ENCODE measurements at places on chromosomes 7 and 10.

DNA sequence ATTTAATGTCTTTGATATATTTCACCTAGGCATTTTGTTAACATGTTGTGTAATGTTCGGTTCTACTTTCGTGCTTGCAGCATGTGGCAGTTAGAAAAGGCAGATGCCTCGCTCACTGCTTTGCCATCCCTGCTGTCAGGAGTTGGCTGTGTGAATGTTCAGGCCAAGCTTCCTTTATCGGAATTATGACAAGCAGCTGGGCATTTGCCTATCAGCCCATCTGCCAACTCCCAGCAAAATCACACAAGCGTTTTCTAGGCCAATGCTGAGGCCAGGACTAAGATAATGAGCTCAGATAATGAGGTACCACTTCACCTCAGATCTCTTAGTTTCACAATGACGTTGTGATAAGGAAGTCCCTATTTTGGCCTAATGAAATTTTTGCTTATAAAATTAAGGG lies 212.7 kb upstream of the FAM3C start:
- DNase-seq = no peak

DNA sequence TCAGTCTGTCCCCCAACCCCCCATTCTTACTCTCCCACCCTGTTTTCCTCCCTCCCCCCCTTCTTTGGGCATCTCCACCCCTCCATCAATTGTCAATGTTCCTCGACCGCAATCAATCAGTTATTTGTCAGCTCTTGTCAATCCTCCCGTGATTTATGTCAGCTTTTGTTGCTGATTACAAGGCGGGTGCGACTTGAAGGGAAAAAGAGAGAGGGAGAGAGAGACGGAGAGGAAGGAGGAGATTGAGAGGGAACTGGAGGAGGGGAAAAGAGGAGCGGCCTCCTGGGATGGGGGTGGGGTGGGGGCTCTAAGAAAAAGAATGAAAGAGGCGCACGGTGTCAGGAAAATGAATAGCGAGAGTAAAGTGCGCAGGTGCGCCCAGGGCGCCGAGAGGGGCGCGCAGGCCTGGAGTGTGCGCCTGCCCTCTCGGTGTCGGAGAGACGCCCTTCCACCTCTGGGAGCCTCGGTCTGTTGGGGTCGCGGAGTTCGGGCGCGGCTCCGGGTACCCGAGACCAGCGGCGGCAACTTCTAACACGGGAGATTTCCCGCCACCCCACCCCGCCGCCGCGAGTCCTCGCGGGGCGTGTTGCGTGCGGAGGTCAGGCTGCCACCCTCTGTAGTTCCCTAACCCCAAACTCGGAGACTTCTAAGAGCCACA lies 1.1 kb upstream of the ZNF503 start:
- DNase-seq = peak; percentile 25

DNA sequence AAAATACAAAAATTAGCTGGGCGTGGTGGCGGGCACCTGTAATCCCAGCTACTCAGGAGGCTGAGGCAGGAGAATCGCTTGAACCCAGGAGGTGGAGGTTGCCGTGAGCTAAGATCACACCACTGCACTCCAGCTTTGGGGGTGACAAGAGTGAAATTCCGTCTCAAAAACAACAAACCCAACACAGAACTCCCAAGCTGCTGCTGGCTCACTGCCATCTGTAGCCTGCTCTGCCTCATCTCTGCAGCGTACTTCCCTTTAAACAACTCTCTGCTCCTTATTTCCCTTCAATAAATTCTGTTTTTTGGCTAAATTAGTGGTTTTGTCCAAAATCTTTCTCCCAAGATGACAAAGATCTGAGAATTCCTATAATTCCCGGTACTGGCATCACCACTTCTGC lies 189.2 kb upstream of the GALNT17 start:
- no peak for DNase-seq

- DNase-seq = no peak
Observed at GRCh38 chr10:23345861-23346260, 1.3 kb upstream of the C10orf67 start.

- DNase-seq = peak; percentile 36
Observed at GRCh38 chr10:8034466-8035005, 20.0 kb upstream of the GATA3 start.

DNA sequence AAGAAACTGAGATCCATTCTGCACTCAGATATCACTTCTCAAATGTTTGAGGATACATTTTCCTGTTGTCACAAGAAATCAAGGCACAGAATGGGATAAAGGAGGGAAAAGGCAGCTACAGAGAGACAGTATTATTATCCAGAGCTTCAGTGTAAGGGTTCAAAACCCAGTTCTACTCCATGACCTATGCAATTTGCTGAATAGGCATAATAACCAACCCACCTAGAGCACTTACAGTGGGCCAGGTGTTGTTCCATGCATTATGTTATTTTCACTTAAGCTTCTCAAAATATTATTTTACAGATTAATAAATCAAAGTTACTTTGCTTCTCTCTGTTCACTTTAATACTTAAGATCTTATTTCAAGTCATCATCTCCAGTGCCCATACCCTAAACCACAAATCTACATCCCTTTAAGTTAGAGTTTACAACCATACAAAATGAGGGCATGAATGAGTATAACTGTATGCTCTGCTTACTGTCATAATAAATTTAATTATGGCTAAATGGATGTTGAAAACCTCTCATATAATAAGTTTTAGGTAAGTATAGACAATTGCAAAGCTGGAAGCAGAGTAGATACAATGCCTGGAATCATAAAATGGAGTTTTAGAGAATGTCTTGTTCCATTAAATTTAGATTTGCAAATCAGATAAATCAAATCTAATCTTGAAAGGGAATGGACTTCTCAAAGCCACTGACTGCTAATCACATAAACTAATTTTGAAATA lies 28.1 kb upstream of the PCLO start:
- no peak for DNase-seq

- no peak for DNase-seq
Observed at GRCh38 chr10:131814567-131815265, 86.1 kb upstream of the PPP2R2D start.

- DNase-seq = no peak
Observed at GRCh38 chr7:7582596-7582995, 15.9 kb downstream of the MIOS start.

DNA sequence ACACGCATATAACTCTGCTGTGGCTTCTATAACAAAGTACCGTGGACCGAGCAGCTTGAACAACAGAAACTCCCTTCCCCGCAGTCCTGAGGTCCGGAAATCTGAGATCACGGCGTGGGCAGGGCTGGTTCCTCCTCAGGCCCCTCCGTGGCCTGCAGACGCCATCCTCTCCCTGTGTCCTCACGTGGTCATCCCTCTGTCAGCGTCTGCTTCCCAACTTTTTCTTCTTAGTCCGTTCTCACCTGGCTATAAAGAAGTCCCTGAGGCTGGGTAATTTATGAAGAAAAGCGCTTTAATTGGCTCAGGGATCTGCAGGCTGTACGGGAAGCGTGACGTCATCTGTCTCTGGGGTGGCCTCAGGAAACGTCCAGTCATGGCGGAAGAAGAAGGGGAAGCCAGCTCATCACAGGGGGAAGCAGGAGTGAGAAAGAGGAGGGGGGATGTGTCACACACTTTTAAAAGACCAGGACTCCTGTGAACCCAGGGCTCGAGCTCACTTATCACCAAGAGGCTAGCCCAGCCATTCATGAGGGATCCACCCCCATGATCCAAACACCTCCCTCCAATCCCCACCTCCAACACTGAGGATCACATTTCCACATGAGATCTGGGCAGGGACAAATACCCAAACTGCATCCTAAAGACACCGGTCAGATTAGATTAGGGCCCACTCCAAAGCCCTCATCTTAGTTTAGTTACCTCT lies 91.2 kb upstream of the INSIG1 start:
- DNase-seq = peak; percentile 89

DNA sequence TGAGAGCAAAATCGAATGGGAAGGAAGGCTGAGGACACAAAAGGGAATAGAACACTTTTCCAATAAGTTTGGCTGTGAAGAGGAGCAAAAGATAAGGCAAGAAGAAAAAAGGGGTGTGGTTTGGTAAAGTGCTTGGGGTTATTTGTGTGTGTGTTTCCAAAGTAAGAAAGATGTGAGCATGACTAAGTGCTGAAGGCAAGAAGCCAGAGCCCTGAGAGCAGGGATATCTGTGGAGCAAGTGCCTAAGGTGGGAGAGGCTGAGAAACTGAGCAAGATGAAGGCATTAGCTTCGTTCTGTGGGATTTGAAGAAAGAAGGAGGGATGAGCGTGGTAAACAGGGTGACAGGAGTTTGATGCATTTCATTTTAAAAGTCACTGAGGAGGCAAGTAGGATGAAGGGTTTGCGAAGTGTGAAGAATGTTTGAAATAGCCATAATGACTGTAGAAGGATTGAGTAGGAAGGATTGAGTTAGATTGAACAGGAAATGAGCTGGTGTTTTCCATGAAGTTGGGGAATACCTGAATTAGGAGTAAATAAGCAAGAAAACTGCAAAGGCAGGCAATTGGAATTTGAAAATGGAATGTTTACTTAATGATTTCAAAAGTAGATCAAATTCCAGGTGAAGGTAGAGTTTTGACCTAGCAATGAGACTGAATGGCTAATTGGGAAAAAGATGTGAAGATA lies 19.9 kb upstream of the SP4 start:
- DNase-seq = no peak

DNA sequence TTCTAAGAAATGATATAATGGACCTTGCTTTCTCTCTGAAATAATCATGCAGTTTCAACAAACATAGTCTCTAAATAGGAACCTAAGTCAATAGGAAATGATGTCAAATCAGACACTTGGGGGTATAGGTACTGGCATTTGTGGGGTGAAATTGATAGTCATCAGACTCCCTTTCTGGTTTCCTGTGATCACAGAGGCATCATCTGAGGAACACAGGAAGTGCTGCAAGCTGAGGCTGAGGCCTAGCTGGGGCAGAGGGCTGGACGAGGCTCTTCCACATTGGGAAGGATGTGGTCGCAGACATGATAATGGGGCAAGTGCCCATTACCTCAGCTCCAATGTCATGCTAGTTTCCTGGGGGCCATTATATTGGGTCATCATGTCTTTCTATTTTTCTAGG lies 33.5 kb upstream of the TARP start:
- no peak for DNase-seq

DNA sequence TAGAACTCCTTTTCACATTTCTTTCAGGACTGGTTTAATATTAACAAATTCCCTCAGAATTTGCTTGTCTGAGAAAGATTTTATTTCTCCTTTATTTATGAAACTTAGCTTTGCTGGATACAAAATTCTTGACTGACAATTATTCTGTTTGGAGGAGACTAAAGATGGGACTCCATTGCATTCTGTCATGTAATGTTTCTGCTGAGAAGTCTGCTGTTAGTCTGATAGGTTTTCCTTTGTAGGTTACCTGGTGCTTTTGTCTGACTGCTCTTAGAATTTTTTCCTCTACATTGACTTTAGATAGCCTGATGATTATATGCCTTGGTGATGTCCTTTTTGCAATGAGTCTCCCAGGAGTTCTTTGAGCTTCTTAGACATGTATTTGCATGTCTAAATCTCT lies 23.4 kb downstream of the CLRN3 start:
- DNase-seq = no peak

GRCh38 chr10:14063531-14064285 lies 267.0 kb downstream of the FRMD4A start:
- DNase-seq = no peak

DNA sequence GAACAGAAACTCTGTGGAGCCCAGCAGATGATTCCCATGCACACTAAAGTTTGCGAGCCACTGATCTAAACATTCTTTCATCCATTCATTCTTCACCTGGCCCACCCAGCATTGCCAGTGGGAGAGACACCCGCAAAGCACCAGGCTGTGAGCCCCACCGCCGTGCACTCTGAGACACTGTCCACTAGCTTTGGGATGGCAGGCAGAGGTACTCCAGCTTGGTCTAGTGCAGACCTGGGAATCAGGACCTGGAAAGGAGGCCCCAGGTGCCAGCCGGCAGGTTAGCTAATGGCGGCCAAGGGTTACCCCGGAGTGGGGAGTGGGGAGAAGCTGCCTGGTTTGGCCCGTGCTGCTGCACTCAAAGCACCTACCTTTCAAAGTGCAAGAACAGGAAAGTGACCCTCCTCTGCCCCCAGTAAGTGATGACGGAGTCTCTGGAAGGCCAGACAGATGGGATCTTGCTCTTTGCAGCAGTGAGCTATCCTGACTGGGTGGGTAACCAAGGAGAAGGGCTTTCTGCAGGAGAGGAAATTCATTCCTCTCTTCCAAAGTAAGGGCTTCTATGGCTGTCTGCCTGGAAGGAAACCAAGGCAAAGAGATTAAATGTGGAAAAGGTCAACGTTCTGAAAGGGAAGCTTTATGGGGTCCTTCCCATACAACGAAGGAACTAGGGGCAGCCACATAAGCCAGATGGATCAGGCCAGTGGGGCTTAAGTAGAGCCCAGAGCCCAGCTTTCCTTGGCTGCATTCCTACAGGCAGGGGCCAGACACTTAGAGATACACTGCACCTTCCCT lies 74.2 kb upstream of the LRRC4 start:
- peak; percentile 2 for DNase-seq

DNA sequence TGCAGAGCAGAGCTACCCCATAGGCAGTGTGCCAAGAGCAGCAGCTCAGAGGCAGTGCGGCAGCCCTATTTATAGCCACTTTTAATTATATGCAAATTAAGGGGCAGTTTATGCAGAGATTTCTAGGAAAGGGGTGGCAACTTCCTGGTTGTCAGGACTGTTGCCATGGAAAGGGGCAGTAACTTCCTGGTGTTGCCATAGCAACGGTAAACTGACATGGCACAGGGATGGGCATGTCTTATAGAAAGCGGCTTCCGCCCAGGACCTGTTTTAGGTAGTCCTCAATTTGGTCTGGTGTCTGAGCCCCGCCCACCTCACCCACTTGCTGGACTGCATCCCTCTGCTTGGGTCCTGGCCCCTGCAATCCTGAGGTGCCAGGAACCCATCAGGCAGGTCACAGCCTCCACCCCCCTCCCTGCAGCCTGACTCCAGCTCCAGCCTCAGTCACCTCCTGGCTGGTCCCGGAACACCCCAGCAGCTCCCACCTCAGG lies 115.8 kb downstream of the TMEM130 start:
- no peak for DNase-seq

DNA sequence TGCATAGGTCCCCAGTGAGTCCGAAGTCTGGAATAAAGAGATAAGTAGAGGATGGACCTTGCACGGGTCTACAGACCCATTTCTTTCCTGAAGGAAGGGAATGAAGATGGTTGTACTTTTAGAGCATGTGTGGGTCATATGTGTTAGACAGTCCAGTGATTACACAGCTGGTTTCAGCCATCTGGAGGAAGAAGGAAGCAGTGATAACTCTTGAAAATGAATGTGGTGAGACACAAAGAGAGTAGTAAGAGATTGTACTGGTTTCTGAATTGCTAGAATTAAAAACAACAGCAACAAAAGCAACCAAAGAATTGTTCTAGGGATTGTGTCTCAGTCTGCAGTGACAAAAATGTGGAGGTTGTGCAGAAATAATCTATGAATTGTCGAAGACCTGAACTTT lies 258.9 kb downstream of the SUGCT start:
- DNase-seq = no peak

DNA sequence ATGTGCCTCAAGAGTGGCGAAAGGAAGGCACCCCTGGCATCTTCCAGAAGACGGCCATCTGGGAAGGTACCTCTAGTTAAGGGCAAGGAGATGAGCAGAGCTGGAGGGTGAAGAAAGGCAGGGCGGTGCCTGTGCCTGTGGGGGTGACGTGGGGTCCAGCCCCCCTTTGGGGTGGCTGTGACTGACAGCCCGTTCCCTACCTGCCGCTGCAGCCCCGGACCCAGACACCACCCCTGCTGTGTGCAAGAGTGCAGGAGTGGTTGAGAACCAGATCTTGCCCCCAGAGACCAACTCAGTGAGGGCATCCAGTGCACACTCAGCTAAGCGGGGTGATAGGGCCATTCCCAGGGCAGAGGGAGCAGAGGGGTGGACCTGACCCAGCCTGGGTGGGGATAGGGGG lies 4.3 kb upstream of the MUC17 start:
- DNase-seq = no peak

All from activated CD4-positive, alpha-beta T cell treated with anti-CD3 and anti-CD28 coated beads for 36 hours (primary cell).